ENCODE measurements at places on chromosomes 3 and 15. TPM values are rescaled to one million over a fixed set of nuclear protein-coding genes. Genes with fewer than 3 reads are reported as not detected.

CCR1 gene
- total RNA-seq = 3.7 TPM

SMCO1 gene
- total RNA-seq = not detected

GANC gene
- total RNA-seq = 40.4 TPM

SECISBP2L gene
- 73.9 TPM for total RNA-seq

RTP4 gene
- total RNA-seq = 2.4 TPM

DNASE1L3 gene
- total RNA-seq = 2.4 TPM

ITGA11 gene
- 106 TPM for total RNA-seq

GOLGA8G gene
- total RNA-seq = not detected

TMEM45A gene
- 38.4 TPM for total RNA-seq

CHRNA5 gene
- not detected for total RNA-seq

CAPN7 gene
- total RNA-seq = 84.6 TPM

CCDC39 gene
- 1.5 TPM for total RNA-seq

LDHAL6B gene
- not detected for total RNA-seq
